Omental fat pad (tissue), 4 donors: ENCODE measurements at places on chromosomes 11 and 22.

- no peak for DNase-seq
Observed at GRCh38 chr11:121723246-121723741, 270.5 kb upstream of the SORL1-AS1 start.

DNA sequence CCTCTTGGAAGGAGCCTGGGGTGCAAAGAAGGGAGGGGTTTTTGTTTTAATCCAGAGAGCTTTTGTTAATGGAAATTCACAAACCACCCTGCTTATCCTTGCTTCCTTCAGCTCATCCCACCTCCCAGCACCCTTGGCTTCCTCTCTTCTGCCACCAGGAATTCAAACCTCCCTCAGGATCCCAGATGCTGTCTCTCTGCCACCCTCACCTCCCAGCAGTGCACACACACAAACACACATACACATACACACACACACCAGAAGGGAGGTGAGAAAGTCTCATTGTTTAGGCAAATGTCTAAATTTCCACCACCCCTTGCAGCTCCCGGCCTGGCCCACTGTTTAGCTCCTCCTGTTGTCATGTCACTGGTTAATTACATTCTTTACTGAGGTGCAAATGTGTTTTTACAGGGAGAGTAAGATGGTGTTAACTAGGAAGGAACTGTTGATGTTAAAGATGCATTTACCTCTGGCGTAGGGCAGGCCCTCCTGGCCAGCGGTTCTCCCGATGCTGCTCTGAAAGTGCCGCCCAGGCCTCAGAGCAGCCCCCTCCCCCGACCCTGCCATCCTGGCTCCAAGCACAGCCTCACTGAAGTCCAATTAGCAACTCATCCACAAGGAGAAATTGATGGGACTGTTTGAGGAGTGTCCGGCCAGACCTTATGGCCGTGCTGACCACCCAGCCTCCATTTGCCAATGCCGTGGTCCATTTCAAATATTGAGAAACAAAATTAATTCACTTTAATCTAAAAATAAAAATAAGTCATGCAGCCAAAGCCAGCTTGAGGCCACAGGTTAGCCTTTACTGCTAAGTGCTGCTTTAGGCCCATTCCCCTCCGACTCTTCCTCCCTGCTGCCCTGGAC, 165.4 kb downstream of the FEZ1 start:
- no peak for DNase-seq

DNA sequence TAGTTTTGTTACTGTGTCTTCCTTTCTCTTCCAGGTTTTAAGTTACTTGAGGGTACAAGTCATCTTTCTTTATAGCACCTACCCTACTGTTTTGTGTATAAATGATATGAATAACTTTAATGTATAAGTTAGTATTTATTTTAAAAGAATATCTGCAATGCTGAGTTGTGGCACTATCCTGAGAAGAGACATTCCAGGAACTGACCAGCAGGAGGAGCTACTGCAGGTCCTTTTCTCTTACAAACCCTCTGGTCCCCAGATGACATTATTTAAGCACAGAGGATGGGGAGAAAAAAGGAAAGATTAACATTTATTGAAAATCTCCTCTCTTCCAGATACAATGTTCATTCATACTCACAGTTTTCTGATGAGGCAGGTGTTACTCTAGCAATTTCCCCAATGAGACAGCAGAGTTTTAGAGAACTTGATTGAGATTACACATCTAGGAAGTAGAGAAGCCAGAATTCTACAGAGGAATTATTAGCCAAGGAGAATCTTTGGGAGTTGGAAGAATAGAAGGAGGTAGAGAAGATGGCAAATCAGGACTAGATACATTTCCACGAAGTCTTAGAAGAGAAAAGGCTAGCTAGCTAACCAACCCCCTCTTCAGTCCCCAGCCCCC, 541.2 kb upstream of the API5 start:
- no peak for DNase-seq

DNA sequence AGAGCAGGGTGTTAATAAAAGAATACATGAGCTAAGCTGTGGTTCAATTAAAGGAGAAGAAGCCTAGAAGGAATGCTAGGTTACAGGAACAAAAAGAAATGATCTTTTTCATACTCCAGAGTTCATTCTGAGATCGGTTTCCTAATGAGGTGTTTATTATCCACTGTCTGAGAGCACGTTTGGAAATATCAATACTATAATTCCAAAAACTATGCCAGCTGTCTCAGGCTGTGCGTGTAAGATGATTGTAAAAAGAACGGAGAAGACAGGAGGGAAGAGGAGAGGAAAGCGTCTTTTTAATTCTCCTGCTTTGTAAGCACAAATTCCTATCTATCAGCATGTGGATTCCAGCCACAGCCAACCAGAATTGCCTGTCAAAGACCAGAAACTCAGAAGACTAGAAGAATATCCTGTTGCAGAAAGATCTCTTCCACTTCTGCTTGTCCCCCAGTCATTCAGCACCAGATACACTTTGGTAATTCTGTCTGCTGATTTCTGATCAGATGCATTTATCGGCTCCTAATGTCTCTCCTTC, 25.7 kb downstream of the APOL5 start:
- DNase-seq: no peak

- no peak for DNase-seq
Observed at GRCh38 chr11:69242266-69242920, 51.6 kb upstream of the MYEOV start.

DNA sequence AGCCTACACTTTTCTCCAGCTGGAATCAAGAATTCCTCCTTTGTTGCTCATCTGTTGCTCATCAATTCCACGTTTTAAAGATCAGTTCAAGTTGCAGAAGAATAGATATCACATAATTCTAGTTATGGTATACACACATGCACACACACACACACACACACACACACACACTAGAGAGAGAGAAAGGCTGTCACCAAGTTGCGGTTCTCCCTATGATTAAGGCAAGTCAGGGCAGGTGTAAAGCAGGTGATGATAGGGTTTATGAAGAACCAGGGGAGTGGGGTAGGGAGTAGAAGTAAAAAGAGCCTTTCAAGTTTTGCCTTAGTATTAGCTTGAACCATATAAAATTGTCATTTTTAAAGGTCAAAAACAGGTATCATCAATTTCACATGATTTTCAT, 31.7 kb upstream of the TMPRSS4 start:
- DNase-seq: no peak

GRCh38 chr11:112931703-112932102, 29.5 kb upstream of the NCAM1 start:
- DNase-seq: no peak

- DNase-seq: no peak
Observed at GRCh38 chr11:77501758-77502157, 27.9 kb upstream of the PAK1 start.

DNA sequence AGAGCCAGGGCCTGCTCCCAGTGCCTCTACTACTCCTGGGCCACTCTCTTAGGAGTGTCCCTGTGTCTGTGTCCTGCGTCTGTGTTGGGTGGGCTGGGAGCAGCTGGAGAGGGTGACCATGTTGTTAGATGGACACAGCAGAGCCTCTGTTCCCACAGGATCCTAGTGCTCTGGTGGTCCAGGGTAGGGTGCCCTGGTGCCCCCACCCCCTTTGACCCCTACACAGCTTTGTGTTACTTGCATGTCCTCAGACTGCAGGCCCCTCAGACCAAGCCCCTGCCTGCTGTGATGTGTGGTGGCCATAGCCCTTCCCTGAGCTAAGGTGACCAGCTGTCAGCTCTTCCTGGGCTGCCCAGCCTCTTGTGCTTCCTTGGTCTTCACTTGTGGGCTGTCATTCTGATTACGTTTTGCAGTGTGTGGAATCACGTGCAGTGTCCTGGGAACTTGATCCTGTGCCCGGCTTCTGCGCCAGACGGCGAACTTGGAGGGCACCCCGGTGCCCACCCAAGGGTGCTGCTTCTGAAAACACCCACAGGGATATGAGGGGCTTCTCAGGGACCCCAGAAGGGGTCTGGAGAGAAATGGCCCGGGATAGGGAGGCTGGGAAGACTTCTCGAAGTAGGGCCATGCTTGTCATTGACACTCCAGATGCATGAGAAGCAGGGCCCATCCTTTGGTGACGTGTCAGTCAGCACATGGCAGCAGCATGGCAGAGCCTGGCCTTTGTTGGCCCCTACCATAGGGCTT, 1.5 kb downstream of the TANGO2 start:
- DNase-seq: no peak

DNA sequence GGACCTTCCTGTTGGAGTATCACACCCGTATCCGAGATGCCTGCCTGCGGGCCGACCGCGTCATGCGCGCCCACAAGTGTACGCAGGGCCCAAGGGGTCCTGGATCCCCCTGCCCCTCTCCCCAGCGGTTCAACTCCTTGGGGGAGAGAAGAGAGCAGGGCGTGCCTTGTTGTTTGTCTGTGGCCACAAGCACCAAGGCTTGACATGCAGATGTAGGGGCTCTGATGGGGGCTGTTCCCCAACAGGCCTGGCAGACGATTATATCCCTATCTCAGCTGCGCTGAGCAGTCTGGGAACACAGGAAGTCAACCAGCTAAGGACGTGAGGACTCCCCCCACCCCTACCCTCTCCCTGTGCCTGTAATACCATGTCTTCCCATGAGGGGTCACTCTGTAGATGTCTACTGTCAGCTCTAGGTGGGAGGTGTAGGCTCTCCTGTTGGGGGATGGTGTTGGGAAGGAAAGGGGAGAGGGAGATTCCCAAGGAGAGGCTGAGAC, 6.8 kb downstream of the CFL1 start:
- DNase-seq: no peak

- DNase-seq: no peak
Observed at GRCh38 chr11:42462558-42463310, 849.1 kb upstream of the API5 start.

DNA sequence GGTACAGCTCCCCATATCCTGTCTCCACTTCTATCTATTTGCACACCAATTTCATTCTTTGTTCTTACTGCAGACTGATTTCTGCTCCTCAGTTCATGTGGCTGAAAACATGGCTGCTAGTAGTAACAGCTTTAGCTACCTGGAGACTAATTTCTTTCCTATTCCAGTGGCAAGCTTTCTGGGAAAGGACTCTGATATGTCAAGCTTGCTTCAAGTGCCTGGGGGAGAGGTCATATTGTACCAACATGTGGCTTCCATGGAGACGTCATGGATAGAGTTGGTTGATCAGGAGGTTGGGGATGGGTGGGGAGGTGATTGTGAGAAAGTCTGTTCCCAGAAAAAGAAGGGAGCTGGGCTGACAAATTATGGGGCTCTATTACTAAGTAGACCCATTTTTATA, 44.9 kb downstream of the ADM start:
- no peak for DNase-seq

DNA sequence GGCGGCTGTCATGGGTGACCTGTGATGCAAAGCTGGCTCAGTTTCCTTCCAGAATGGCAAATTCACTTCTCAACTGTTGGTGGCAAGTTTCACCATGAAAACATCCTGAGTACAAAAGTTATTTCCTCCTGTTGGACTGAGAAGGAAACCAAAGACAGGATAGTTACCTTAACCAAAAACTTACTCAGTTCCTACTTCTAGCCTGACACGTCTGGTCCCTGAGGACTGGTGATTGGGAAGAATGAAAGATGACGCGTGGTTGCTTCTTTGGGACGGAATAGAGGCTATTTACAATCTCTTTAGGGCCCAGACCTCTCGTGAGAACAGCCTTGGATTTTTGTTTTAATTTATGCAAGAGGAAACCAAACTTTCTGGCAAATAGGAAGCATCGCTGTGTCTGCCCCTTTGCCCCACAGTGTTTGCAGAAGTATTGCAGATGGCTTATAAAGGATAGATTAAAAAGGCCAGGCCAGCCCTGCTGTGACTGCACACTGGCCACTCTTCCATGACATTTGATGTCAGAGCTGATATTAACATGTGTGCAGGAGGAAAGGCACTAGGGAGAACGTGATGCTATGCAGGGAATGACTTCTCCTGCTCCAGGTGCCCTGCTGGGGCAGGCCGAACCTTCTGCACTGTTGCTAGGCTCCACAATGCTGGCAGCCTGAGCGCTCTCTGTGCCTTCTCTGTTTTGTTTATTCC, 7.6 kb downstream of the VPS26B start:
- DNase-seq: no peak

GRCh38 chr22:41308054-41308453, 6.7 kb downstream of the ZC3H7B start:
- no peak for DNase-seq

DNA sequence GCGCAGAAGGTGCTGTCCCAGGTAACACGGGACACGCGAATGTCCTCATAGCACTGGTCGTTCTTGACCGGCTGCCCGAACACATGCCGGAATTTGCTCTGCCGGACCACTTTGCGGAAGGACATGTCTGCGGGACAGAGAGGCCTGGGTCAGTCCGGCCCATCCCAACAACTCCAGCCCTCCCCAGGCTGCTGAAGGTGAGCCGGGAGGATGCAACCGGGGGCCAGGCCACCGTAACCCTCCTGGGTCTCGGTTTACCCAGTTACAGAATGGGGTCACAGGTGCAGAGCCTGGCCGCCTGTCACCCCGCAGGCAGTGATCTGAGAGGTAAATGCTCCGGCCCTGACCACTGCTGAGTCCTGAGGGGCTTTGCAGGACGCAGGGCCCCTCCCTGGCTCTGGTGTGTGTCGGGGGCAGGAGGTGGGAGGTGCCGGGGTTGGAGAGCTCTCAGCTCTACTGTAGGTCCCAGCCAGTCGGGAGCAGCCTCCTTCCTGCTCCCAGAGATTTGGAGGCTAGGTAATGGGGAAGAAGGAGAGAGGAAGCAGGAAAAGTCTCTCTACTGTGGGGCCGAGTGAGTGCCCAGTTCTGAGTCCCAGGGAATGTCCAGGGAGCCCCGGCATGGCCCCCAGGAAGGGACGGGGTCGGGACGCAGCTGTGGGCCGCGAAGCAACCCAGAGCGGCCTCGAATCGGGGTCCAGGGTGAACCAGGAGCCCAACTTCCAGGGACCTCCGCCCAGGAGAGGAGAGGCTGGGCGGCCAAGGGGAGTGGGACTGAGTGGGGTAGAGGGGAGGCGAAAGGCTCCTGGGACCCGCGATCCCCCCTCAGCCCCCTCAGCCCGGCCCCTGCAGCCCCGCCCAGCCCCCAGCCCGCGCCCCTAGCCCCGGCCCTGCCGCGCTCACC, 522 bp downstream of the CORO1B start:
- no peak for DNase-seq

DNA sequence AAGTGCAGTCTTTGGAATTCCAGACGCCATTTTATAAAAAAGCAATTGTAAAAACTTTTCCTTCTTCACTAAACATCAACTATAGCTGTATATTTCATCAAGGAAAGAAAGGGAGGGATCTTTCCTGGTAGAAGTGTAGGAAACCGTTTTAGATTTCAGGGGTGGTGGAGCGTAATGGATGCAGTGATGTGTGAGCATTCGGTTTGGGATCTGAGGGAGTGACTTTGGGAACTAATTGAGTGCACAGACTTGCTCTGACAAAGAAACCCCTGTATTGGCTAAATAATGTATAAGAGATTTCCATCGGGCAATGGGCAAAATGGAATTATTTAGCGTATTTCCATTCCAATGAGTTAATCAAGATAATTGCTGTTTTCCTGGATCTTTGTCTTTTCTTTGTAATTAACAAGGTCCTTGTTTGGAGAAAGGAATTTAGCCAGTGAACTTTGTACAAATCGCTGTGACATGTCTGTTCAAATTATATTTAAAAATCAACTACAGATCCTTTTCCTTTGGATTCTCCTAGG, 125.0 kb upstream of the NARS2 start:
- DNase-seq: no peak

- no peak for DNase-seq
Observed at GRCh38 chr22:37351232-37351631, 68.9 kb downstream of the CYTH4 start.

GRCh38 chr11:64292460-64293254, 1.6 kb downstream of the KCNK4 start:
- no peak for DNase-seq

- no peak for DNase-seq
Observed at GRCh38 chr11:117062498-117062897, 35.7 kb downstream of the SIK3 start.
